ENCODE measurements at places on chromosomes 2 and 18. TPM values are rescaled to one million over a fixed set of nuclear protein-coding genes. Genes with fewer than 3 reads are reported as not detected.

G6PC2 gene
- not detected for total RNA-seq

FBXO41 gene
- 15.4 TPM for total RNA-seq

BCL2L11 gene
- 18.9 TPM for total RNA-seq

C2orf78 gene
- total RNA-seq: 0.09 TPM

ARHGEF33 gene
- 0.92 TPM for total RNA-seq

TEX44 gene
- total RNA-seq: not detected

CMPK2 gene
- 0.90 TPM for total RNA-seq

DNA sequence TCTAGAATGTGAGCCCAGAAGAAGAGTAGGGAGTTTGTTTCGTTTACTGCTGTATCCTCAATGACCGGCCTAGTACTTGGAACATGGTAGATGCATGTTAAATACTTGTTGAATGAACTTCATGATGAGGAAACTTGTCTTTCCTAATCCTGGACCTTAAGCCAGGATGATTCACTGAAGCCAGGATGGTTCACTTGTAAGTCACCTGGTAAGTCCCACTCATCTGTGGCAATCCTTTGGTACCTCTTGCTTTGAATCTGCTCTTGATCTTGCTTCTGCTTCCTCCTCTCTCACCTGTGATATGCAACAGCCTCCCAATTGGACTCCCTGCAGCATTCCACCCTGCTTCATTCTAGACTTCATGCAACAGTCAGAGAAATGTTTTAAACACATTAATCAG lies 43.6 kb downstream of the QPCT start:
- DNase-seq: no peak

GRCh38 chr18:48541026-48541746 lies 2.4 kb downstream of the CTIF start:
- DNase-seq: peak; percentile 66

DNA sequence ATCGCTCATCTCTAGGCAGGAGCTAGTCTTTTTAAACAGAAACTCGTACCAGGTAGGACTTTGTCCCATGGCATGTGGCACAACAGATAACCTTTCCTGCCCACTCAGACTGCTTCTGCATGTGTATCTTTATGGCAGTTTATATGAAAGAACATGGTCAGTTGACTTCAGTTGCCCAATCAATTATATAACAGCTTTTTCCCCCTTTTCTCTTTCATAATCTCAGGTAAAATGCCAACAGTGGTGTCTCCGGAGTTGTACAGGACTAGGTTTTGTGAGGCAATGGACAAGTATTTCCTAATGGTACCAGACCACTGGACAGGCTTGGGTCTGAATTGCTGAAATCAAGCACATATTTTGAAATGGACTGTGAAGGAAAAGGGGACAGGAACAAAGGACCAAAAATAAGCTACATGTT lies 51.6 kb upstream of the PTH2R start:
- no peak for DNase-seq

DNA sequence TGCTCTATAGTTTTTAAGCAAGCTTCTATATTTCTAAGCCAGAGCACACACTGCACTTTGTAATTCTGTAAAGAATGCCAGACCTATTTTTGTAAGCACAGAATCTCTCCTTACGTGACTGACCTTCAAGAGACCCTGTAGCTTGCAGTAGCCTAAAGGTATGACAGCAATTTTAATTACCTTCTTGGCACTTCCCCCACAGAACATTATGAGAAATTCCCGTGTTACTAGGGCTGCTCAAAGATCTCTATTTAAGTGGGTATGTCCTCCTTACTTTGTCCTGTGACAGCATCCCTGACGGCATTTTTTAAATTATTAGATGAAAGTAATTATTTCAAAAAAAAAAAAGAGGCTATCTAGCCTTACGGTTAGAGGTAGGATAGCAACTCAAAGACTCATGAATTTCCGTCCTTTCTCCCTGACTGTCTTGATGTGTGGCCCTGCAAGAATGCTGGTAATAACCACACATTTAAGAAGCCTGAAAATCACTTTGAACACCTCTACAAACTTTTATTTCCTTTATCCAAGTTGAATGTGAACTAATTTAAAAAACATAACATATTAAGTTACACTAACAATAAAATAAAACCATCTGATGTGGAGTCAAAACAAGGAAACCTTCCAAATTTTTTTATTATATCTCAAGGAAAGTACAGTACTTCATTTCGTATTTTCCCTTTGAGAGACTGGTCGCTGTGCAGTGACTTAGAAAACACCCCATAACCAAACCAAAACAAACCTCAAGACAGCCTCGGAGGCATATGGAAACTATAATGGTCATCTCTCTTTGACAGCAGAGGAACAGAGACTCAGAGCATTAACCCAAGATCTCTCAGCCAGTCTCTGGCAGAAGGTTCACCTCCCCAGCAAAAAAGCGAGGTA lies 54.9 kb downstream of the THUMPD2 start:
- DNase-seq: no peak

GRCh38 chr2:134181219-134181618 lies 72.7 kb upstream of the MGAT5 start:
- DNase-seq: no peak

DNA sequence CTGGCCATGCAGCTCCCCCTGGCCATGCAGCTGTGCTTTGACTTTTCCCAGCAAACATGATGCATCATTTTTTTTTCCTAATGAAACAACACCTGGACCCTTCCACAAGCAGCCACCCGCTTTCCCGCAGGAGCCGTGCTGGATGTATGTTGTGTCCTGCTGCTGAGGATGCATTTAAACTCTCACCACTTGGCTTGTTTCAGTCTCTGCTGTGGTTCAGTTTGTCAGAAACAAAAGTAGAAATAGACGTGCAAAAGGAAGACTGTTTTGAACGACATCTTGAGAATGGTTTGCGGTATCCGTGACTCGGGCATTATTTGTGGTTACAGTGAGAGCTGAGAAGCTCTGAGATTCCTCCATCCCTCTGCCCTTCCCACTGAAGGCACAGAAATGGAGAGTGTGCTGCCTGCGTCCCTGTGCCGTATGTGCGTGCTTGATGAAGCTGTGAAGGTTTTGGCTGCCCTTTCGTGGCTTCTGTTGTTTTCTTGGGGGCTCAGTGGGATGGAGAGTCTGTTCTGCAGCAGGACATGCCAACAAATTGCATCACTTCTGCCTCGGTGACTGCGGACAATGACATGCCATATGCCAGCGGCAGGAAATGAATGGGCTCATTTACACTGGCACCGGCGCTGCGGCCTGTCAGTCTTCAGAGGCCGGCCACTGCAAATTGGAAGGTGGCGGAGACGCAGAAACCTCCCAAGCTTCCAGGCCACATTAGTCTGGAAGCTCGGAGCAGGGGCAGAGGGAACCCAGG lies 417.7 kb upstream of the SALL3 start:
- DNase-seq: no peak

DNA sequence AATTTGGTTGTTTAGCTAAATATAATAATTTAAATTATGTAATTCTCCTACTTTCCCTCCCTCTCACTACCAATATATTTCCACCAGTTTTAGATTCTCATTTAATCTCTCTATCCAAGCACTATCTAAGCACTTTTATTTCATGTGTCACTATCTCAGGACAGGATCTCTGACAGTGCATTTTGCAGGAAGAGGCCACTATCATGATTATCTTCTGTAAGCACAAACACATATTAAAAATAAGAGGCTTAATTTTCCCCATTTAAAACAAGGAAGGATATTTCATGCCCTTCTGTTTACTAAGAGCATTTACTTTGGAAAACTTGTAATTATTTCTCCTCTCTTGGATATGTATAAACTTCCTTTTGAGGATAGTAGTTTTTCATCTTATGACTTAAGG lies 726.2 kb upstream of the ZNF804A start:
- DNase-seq: no peak

GRCh38 chr2:220165401-220165800 lies 538.0 kb downstream of the SLC4A3 start:
- peak; percentile 39 for DNase-seq

DNA sequence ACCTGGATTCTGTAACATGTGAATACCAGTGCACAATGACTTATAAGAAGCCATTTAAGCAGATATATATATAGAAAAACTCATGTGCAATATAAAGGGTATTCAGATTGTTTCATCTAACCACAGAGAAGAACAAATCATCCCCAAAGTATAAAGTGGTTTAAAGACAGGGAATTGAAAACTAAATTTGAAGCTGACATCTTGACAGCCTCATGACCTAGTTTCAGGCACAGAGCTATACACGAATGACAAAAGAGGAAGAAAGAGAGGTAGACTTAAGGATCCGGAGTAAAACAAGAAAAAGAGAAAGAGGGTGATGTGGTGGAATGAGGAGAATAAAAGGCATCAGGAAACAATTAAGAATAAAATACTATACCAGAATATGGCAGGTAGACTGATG lies 194.5 kb downstream of the EPHA4 start:
- no peak for DNase-seq

- no peak for DNase-seq
Measured at GRCh38 chr2:197075754-197076337, 149.3 kb upstream of the PGAP1 start.

DNA sequence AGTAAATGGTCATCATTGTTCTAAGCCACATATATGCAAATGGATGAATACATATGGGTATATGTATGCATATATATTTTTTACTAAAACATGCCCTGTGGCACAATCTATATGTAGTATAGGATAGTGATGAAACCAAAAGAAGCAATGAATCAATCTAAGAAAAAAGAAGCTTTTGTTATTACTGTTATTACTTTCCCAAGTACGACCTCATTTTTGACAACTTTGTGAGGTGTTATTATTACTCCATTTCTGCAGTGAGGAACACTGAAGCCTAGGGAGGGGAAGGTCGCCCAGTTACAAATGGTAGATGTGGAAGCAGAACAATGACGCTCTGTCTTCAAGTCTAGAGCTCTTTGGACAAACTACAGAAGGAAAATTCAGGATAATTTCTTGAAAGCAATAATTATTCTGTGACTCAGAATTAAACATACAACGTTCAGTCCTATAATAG lies 38.3 kb downstream of the STAT4 start:
- DNase-seq: no peak

DNA sequence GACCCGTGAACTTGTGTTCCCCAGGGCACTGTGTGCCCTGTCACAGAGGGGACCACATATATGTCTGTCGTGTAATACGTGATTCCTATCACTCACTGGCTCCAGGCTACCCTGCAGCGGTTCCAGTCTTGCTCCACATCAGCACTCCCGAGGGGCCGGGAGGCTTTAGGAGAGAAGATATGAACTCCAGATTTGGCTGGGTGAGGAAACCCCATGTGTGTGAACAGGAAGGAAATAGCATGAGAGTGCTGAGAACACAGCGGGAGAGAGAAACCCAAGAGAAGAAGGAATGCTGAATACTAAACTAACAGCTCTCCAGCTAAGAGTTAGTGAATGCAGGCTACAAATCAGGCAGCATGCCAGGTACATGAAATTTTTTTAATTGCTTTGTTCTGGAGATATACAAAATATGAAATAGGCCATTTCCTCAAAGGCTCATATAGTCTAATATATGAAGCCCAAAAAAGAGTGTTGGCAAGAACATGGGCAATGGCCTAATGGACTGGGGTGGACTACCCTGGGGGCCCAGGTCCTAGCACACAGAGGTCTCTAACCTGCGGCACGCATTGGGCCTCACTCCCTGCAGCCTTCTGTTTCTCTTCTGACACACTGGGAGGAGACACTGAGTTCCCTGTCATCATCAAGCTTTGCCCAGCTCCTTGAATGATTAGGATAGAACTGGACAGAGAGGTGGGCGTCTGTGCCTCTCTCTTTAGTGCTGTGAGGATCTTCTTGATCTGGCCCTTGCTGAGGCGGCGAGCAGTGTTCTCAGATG lies 372.8 kb upstream of the RAB6C start:
- DNase-seq: no peak

DNA sequence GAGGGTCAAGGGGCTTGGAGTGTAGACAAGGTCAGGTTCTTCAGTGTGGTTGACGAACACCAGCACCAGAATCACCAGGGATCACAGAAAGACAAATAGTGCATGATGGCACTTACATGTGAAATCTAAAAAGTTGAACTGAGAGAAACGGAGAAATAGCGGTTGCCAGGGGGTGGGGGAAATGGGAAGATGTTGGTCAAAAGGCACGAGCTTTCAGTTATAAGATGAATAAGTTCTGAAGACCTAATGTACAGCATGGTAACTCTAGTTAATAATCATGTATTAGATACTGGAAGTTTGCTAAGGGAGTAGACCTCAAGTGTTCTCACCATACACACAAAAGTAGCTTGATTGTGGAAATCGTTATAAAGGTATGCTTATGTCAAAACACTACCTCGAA lies 43.7 kb upstream of the DARS1 start:
- DNase-seq: no peak

DNA sequence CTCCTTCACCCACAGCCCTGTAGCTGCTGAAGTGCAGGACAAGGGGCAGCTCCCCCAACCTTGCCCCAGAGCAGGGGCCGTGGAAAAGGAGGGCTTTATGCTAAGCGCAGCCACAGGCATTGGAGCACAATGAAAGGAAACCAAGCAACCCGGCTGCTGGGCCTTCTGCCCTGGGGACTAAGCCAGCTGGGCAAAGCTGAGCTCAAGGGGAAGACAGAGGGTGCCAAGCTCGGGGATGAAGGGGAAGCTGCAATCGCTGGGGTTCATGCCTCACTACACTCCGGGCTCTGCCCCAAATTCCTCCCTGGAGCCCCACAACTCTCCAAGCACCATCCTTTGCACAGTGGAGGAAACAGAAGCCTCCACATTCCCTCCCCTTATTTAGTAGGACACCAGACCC lies 12.4 kb downstream of the SFXN5 start:
- DNase-seq: no peak

DNA sequence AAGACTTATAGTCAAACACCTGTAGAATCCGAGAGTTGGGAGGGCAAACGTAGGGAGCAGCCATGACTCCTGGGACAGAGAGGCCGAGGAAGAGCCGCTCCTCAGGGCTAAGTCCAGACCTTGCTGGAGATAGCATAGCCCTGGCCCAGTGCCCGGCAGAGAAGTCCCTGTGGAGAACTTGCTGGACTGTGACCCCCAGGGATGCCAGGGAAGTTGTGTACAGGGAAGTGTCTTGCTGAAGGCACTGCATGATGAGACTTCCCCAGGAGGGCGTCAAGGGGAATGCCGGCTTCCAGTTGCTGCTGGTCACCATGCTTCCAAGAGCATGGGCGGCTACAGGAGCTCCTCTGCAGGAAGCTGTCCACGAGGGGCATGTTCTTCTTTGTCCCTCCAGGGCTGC lies 8.6 kb upstream of the CNDP1 start:
- DNase-seq: peak; percentile 16

- DNase-seq: no peak
Measured at GRCh38 chr2:12116228-12116750, 369.9 kb downstream of the LPIN1 start.

- DNase-seq: no peak
Measured at GRCh38 chr2:237096201-237096600, 10.5 kb downstream of the COPS8 start.

DNA sequence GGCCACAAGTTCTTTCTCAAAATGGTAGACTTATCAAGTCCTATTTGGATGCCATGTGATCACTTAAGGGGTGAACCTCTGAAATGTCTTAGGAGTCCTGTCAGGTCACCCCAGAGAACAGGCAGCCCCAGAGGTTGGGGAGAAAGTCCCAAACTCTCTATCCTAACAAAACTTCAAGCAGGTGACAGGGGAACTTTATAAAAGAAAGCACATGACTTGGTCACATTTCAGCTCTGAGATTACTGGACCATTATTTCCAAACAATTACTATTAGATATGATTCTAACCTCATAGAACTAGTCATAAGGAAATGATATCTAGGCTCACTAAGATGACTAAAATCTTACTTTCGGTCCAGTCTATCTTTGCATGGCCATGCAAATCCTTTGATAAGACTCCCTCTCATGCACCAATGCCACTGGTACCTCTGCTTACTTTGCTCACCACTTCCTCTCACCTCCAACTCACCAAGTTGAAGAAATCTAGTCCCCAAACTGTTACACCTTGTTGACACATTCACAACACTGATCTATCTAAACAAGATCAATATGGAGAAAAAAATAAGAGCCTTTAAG lies 107.0 kb downstream of the GALNT14 start:
- DNase-seq: no peak

- DNase-seq: no peak
Measured at GRCh38 chr2:54712516-54712915, 10.9 kb upstream of the EML6 start.

Data from H9 (cell line).